ENCODE measurements at places on chromosomes 5 and 9. TPM values are rescaled to one million over a fixed set of nuclear protein-coding genes. Genes with fewer than 3 reads are reported as not detected.
A peak's percentile ranks its signal among the peaks of the same experiment; 100 is the strongest.

- no peak for DNase-seq
Measured at GRCh38 chr5:114447084-114447773, 85.4 kb downstream of the KCNN2 start.

Gene MRPS2
- 35.2 TPM for total RNA-seq

Gene RNF183
- total RNA-seq, result not detected

Gene YTHDC2
- total RNA-seq, result 28.0 TPM

- DNase-seq, result no peak
Measured at GRCh38 chr9:116653348-116654058, 33.6 kb upstream of the TRIM32 start.

GRCh38 chr5:72651779-72652178, 144.6 kb upstream of the ZNF366 start:
- no peak for DNase-seq

DNA sequence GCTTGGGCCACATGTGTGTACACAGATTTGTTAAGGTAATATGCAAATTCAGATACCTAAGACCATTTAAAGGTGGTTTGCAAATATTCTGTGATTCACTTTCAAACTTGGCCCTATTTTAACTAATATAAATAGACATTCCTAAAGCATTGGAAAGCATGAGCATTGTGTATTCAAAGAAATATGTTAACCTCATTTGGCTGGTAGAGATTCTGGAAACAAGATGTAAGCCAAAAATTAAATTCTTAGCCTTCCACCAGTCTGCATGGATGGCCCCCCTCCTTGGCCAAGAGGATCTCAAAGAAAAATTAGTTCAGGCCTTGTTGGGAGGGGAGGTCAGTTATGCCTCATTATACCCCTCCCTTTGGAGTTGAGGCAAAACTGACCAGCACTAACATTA, 38.7 kb upstream of the C6 start:
- no peak for DNase-seq

DNA sequence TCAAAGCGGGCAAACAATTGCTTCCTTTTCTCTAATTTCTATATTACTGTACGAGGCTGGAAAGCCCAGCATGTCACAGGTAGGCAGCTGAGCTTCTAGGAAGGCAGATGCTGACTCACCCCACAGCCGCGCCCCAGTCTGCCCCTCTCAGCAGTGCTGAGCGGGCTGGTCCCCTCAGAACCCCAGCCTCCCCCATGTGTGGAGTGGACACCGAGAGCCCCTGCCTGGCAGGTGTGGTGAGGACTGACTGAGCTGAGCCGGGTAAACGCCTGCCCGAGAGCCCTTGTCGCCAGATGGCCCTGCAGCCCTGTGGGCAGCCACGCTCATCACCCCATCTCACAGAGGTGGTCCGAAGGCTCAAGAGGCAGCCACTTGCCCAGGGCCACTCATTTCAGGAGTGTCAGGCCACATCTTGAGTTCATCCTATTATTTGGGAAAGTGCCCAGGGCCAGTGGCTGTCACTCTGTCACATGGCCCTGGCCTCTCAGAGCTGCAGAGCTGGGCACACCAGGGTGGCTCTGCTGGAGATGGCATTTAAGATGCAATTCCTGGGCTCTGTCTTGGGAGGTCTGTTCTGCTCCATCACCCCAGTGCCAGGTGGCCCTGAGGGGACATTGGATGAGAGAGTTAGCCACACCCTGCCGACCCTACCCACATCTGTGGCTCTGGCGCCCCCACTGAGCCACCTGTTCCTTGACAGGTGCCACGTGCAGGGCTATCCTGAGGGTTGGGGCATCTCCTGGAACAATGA, 12.4 kb downstream of the CARD19 start:
- DNase-seq, result no peak

GRCh38 chr5:169467041-169467771, 116.4 kb upstream of the SPDL1 start:
- no peak for DNase-seq

DNA sequence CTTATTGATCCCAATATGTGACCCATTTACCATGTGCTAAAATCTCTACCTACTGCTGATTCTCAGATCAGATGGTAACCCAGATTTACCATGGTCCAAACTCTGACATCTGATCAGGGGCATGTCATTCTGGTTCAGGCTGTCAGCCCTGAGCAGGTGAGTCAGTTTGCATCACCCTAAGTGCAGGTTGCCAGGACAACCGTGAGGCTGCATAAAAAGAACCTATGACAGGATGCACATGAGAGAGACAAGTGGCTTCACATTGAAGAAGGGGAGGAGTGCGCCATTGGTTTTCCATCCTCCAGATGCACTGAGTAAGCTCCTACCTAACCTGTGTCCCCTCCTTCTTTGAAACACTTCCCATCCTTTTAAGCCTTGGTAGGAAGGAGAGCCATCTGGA, 801 bp upstream of the PRSS3 start:
- DNase-seq, result no peak

Gene LCP2
- 3.9 TPM for total RNA-seq

Gene PCDHGB3
- 0.26 TPM for total RNA-seq

GRCh38 chr5:112668911-112669310, 68.8 kb upstream of the APC start:
- DNase-seq, result no peak

Gene PRRC2B
- 46.6 TPM for total RNA-seq

DNA sequence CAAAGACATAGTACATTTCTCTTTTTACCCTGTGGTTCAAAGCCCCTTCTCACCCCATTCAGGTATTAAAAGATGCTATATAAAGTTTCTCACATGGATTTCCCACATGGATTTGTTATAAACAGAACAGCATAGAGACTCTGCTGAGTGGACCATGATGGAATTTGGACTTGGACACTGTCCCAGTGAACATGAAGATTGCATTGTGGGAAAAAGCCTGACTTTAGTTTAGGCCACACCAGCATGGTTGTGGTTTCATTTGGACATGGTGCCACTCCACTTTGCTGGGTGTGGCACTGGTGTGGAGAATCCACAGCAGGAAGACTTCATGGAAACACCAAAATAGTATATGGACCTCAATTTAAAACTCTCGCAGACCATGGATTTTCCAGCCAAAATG, 124.6 kb downstream of the ARHGAP26 start:
- no peak for DNase-seq

Gene ADAMTSL1
- total RNA-seq, result 3.4 TPM

Gene MYO10
- 27.3 TPM for total RNA-seq

Gene RNF208
- total RNA-seq, result 2.3 TPM

- no peak for DNase-seq
Measured at GRCh38 chr5:158162026-158162425, 303.1 kb upstream of the CLINT1 start.

- DNase-seq, result no peak
Measured at GRCh38 chr5:142006363-142007236, 6.2 kb downstream of the GNPDA1 start.

Gene LECT2
- total RNA-seq, result not detected

DNA sequence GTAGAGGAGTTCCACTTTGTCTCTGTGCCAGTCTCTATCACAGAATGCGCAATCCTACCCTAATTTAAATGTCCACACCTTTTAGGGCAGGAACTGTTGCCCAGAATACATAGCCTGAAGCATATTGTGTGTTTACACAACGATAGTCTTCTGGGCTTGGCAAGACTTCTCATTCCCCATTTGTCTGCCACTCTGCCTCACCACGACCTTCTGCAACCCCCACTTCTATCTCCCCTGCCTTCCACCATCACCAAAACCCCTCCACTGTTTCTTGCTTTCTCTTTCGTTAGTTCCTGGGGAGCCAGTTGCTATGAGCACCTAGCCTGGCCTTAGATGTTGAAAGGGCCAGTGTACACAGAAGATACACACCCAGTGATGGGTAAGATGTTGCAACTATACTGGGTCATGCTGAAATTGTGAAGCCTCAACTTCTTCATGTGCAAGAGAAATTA, 883 bp upstream of the RNF145 start:
- DNase-seq, result no peak

Gene PCDHA10
- 0.15 TPM for total RNA-seq

DNA sequence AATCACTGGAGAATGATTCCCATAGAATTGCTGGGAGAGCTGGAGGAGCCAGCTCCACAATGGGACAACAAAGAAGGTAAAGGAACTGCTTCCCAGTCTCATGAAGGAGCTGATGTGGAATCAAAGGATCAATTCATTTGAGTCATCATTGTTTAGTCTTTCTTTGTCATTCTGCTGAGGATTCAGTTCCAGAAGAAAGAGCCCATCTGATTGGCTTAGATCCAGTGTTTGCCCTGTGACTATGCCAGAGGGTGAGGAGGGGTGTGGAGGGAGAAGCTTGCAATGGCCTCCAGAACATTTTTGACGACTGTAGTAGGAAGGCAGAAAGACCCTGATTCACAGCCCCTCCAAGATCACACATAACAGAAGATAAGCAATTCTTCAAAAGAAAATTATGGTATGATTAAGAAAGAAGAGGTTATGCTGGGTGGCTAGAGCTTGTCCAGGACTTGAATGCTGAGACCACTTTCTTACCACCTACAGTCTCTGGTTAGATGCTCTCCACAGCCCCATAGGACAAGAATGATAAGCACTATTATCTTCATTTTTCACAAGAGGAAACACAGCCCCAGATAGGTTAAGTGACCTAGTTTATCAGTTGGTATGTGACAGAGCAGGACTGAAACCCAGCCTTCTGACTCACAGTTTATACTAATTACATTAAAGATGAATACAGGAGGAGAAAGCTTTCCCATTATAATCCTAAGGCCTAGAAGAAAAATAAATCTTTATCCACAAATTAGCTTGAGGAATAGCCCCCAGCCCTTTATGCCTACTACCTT, 363.1 kb downstream of the PRELID2 start:
- no peak for DNase-seq

DNA sequence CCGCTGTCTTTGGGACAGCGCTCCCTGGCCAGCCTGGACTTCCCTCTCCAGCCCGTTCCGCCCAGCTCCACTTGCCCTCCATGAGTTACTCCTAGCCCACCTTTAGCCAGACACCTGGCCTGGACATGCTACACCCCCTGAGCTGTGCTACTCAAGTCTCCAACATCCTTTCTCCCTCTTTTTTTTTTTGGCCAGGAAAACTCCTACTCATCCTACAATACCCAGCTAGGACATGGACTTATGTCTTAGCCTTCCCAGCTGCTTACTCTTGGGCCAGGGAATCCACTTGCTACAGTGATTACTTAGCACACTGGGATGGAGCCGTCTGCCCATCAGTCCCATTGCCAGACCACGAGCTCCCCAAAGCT, 92.7 kb upstream of the PHYKPL start:
- no peak for DNase-seq

GRCh38 chr5:6714226-6715041, 1.2 kb downstream of the TENT4A start:
- DNase-seq, result no peak

DNA sequence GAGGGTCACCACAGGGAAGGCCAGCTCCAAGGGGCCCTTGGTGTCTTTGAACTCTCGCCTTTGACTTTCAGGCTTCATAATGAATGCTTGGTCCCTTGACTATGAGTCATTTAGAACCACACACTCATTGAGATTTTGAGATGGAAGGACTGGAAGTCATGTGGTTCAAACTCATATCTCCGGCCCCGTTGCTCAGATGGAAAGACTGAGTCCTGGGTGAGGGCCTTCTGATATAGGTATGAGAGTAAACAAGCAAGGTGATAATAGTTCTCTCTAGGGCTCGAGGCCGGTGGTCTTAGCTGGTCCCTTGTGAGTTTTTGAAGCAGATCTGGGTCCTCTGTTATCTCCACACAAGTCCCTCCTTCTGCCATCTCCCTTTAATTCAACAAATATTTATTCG, 210.6 kb downstream of the PAX5 start:
- DNase-seq, result no peak

Gene F2RL1
- total RNA-seq, result 9.9 TPM

DNA sequence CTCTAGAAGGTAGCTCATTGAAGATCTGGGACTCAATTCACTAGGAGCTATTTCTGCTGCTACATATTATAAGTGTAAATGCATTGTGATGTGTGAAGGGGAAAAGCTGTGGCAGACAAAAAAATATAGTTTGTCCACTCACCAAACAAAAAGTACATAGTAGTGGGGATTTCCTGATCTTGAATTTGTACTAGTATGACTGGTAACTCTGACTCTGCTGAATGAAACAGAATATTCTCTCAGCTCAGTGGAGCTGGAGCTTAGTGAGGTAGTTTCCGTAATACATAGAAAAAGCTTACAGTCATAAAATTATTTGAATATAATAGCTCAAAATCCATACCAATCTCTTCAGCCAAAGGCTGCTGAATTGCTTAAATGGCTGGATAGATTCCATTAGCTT, 455.6 kb upstream of the CD180 start:
- DNase-seq, result no peak

Gene ANKRD31
- total RNA-seq, result 0.72 TPM

DNA sequence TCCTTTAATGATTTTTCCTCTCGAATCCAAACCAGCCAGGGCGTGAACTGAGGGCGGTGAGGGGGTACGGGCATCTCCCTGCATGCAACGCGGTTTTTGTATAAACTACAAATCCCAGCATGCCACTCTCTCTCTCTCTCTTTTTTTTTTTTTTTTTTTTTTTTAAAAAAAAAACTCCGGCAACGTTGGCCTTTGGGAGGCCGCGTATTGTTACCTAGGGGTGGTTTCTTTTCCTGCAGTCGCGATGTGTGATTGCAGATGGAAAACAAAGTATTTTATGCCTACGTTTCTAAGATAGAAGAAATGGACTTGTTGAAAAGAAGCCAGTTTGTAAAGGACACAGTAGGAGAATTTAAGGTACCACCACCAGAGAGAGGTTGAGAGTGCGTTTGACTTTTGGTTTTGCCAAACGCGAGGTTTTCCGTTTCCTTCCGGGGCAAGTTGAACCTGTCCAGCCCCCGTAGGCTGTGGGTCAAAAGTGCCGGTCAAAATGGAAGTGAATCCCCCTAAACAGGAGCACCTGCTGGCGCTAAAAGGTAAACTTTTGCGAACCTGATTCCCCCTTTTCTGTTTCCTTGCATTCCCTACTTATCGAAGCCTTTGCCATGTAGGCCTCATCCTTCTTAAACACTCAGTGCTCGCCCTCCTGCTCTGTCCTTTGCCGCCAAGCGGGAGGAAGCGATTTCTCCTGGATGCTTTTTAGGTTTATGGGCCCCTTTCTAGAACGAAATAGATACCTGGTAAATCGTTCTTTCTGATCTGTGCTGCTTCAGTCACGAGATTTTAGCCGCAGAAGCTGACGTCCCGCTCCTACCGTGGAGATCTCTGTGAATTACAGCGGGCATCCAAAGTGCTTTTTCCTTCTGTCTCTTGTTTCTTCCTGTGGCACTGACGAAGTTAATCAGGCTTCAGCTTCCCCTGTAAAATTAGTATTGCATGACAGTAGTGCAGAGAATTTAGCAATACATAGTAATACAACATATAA, at the start of the genes SHLD3 and TRAPPC13:
TSS of gene SHLD3 (plus strand) at position 457 of the 985 bp plus-strand sequence. CDS start 4,561 bp downstream, outside the sequence.
TSS of gene TRAPPC13 (plus strand) at position 457 of the 985 bp plus-strand sequence. CDS start at position 491, 34 bp downstream.
- DNase-seq, result peak; percentile 70

Gene EFNA5
- total RNA-seq, result 15.2 TPM

GRCh38 chr5:53878015-53878414, 317.6 kb downstream of the NDUFS4 start:
- DNase-seq, result no peak

Gene C6
- total RNA-seq, result not detected

DNA sequence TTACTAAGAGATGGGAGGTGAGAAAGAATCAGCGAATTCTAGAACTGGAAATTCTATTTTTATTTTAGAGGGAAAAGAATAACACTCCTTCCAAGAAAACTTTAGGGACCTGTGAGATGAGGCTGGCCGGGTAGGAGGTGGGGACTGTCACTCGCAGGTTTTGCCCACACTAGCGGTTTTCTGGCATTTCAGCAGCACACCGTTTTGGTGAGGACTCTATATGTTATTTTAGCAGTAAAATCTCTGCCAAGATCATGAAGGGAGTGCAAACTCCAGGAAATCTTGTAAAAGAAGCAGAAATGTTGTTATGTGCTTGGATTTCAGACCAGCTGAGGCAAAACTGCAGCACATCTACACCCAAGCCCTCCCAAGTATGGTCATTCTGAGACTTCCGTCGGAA, 470.6 kb downstream of the PSAT1 start:
- no peak for DNase-seq

Measured in esophagus squamous epithelium (tissue), 5 donors.